ENCODE measurements at places on chromosomes 4 and X.

GRCh38 chr4:184953971-184954370, 64.3 kb upstream of the HELT start:
- no peak for DNase-seq

GRCh38 chr4:67499799-67500198, 45.5 kb downstream of the CENPC start:
- DNase-seq, result no peak

DNA sequence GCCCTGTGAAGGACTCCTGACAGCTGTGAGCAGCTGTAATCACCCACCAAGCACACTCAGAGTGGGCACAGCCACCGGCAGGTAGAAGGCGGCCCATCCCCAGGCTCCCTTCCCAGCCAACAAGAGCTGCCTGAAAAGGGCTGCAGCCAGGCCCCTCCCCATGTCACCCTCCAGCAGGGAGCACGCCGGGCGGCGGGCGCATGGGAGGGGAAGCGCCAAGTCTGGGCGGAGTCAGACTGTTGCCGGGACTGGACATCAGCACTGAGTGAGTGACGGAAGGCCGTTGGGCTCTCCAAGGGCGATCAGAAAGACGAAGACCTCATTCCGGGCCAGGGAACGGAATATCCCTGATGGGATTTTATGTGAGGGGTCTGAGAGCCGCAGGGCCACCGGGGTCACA, 82.1 kb downstream of the PPP2R2C start:
- peak; percentile 51 for DNase-seq

DNA sequence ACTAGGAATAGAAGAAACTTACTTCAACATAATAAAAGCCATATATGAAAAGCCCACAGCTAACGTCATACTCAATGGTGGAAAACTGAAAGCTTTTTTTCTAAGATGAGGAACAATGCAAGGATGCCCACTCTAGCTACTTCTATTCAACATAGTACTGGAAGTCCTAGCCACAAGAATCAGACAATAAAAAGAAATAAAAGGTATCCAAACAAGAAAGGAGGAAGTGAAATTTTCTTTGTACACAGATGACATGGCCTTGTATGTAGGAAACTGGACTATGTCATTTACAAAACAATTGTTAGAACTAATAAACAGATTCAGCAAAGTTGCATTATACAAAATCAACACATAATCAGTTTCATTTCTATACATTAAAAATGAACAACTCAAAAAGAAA, 25.5 kb upstream of the NXT2 start:
- no peak for DNase-seq

- DNase-seq, result no peak
Measured at GRCh38 chr4:2608291-2608690, 71.8 kb downstream of the FAM193A start.

DNA sequence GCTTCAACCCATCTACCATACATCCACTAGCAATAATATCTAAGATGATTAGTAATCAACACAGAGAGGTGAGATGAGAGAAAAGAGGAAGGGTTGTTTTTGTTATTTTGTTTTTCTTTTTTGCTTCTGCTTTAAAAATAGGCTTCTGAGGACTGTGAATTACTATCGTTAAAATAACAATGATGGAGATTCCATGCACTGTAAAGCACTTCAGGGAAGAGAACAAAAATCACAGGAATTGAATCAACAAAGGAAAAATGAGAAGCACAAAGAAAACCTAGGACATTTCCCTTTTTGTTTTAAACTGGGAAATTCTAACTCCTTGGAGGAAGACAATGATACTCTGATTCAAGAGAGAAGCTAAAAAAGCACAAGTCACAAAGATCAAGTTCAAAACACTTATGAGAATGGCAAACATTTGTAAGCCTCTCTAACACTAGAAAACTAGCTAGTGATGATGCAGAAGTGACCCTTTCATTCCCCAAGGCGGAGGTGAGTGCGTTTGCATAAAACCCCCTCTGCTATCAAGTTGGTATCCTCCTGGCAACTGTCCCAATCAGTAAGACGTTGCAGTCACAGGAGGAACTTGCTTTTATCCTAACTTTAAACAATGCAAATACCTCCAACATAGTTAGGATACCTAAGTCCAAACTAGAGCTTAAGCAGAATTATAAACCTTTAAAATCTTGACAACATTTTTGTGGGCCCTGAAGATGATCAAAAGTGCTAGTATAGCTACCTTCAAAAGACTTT, 308.5 kb downstream of the CAMK2D start:
- no peak for DNase-seq

DNA sequence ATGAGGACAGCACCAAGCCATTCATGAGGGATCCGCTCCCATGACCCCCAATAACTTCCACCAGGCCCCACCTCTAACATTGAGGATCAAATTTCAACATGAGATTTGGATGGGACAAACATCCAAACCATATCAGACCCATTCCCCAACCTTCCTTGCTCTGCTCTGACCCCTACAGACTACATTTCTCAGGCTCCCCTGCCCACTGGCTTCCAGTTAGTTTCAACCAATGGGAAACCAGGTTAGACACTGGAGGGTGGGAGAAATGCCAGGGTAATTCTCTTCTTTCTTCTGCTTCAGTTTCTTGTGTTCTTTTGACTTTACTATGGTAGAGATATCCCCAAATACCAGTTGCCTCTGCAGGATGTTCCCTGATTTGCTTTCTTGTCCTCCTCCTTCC, 125.7 kb downstream of the CLCN4 start:
- DNase-seq, result no peak

Data from hypothalamus (tissue), 51 donors.